Activated naive CD4-positive, alpha-beta T cell treated with anti-CD3 and anti-CD28 coated beads for 36 hours (primary cell): ENCODE measurements at places on chromosomes 13 and 19.
A peak's percentile ranks its signal among the peaks of the same experiment; 100 is the strongest.

- no peak for DNase-seq
Measured at GRCh38 chr13:60933638-60934037, 482.0 kb downstream of the PCDH20 start.

- no peak for DNase-seq
Measured at GRCh38 chr19:17104679-17105078, 29.1 kb downstream of the MYO9B start.

GRCh38 chr13:22118158-22118557 lies 447.3 kb downstream of the FGF9 start:
- DNase-seq: no peak

DNA sequence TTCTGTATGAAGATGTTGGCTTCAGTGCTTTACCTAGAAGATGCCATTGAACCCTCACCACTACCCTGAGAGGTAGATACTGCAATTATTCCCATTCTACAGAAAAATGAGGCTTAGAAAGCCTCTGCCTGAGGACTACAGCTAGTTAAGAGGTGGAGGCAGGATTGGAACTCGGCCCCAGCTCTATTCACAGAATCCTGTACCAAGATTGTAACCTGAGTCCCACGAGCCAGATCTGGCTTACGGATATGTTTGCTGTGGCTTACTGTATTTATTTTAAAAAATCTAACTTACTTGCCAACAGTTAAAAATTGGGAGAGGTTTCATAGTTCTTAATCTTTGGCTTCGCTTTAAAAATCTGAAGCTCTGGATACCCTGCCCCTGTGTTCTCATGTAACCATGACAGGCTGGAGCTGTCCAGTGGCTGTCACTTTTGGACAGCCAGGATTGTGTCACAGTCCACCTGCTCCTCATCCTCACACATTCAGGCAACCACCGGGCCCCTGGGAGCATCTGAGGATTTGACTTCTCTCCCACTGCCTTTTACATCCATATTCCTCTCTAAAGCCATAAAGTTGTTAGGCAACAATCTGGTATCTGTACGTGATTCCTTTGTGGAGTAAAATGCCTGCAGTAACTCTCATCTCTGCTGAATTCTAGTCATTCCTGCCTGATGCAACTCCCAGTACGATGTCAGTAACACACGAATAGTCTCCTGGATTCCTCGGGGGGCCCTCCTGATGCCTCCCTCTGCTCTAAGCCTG lies 160.8 kb upstream of the SERP2 start:
- DNase-seq: no peak

GRCh38 chr19:10285393-10285792 lies 1.4 kb upstream of the ICAM4 start:
- no peak for DNase-seq

DNA sequence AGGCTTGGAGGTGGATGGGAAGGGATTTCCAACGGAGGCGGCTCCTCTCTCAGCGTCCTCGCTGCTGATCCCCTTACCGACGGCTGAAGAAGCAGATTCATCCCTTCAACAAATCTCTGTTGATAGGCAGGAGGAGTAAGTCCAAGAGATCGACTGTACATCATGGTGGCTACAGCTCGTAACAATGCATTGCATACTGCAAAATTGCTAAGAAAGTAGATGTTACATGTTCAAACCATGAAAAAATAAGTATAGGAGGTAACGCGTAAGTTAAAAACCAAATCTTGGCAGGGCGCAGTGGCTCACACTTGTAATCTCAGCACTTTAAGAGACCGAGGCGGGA lies 468 bp upstream of the SLC39A3 start:
- no peak for DNase-seq

DNA sequence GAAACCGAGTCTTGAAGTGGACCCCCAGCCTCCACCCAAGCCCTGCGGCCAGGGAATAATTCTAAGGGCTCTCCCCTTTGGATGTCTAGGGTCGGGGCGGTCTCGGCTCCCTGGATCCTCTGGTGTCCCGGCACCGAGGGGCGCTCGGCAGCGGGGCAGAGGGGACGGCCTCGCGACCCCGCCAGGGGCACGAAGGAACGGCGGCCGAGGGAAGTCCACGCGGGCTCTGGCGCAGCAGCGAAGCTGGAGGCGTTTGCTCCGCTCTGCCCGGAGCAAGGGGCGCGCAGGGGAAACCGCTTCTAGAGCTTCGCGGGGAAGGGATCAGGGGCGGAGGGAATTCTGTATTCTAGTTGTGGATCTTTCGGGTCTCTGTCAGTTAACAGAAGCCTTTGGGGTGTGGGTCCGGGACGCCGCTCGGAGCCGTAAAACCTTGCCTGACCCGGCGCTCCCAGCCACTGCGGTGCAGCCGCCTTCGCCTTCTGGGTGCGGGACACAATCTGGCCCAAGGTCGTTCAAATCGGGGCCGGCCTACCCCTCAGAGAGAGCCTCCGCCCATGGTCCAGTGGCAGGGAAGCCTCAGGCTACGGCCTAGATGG lies 118.2 kb downstream of the KCNRG start:
- no peak for DNase-seq

DNA sequence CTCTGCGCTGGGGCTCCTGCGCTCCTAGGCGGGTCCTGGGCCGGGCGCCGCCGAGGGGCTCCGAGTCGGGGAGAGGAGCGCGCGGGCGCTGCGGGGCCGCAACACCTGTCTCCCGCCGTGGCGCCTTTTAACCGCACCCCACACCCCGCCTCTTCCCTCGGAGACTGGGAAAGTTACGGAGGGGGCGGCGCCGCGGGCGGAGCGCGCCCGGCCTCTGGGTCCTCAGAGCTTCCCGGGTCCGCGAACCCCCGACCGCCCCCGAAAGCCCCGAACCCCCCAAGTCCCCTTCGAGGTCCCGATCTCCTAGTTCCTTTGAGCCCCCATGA lies at the start of gene GJB2:
TSS of gene GJB2 (minus strand) at position 103 of the 326 bp plus-strand sequence. CDS start 3,357 bp downstream, outside the sequence.
- peak; percentile 25 for DNase-seq

DNA sequence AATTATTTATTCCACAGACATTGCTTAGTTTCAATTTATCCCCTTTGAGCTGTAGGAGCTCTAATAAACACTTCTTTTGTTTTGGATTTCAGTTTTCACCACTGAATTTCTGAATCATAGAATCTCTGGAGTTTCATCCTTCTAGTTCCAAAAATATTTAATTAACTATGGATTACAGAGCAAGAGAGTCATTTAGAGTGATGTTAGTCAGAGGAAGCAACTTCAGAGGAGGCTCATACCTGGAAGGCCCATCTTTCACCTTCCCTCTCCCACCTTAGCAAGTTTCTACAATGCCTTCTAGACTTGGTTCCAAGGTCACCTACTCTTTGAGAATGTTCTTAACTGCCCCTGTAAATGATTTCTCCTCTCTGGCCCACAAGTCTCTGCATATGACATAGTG lies 353.2 kb downstream of the SPRY2 start:
- DNase-seq: no peak

DNA sequence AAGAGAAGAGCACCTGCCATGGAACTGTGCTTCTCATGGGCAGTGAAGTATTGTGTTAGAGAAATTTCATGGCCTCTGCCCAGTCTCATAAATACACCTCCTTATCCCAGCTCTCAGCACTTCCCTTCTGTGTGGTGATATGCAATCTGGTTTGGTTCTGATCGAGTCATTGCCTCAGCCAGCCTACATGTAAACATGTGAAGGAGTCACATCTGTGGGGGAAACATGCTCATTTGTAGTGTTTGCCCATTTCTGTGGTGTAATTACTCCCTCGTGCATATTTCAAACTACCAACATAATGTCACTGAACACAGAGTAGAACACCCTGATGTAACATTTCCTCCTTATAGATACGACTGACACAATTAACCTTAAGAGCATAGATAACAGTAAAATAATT lies 183.0 kb downstream of the DCT start:
- DNase-seq: no peak

DNA sequence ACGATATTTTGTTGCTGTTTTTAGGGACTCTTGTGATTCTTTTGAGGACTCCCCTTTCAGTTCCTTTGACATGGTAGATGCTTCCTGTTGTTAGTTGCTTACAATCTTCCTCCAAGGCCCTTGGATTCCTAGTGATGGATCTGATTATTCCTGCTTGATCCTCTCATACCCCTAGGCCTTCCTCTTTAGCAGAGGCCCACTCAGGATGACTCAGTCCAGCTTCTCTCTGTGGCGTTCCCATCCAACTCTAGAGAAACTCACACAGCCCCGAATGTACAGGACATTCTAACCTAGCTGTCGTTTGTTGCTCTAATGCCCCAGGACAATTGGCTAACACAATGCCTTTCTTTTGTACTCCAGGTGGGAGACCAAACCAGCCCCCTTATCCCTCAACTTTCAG lies 191.4 kb downstream of the POSTN start:
- DNase-seq: no peak

DNA sequence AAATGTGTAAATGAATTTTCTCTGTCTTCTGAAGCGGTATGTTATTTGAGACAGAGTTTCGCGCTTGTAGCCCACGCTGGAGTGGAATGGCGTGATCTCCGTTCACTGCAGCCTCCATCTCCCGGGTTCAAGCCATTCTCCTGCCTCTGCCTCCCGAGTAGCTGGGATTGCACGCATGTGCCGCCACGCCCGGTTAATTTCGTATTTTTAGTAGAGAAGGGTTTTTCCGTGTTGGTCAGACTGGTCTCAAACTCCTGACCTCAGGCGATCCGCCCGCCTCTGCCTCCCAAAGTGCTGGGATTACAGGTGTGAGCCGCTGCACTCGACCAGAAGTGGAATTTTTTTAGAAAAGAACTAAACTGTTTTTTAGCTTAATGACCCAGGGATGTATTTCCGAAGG lies 3.4 kb upstream of the ZNF808 start:
- DNase-seq: no peak

GRCh38 chr13:51235186-51235585 lies 13.0 kb downstream of the FAM124A start:
- DNase-seq: no peak

GRCh38 chr13:60957816-60958215 lies 457.8 kb downstream of the PCDH20 start:
- no peak for DNase-seq

DNA sequence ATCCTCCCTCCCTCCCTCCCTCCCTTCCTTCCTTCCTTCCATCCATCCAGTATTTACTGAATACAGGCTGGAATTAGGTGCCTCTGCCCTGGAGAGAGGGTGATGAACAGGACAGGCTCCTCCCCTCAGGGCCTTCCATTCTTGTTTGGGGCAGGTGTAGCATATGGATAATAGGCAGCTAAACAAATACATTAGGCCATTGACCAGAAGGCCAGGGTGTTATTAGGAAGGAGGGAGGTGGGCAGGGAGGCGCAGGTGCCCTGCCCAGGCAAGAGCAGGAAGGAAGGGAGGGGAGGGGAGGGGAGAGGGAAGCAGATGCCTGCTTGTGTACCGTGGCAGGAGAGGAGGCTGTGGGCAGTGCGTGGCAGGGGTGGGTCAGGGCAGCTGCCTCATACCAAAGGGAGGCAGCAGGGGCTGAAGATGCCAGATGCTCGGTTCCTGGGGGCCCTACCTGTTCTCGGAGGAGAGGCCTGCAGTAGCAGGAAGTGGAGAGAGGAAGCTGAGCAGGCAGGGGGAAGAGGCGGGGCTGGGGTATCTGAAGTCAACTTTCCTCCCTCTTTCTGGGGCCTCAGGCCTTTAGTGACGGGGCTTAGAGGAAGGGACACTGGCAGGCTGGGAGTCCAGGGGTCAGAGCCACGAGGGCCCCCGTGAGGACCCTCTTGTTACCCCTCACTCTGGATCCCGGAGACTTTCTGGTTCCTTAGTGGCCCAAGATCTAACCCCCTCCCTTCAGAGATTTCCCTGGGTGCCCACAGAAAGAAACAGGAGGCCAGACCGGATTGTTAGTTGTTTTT lies at the start of gene RINL:
TSS of gene RINL (minus strand) at position 495 of the 794 bp plus-strand sequence. CDS start 1,533 bp downstream, outside the sequence.
- peak; percentile 88 for DNase-seq

GRCh38 chr19:53057904-53058580 lies 13.5 kb downstream of the ERVV-2 start:
- peak; percentile 12 for DNase-seq

DNA sequence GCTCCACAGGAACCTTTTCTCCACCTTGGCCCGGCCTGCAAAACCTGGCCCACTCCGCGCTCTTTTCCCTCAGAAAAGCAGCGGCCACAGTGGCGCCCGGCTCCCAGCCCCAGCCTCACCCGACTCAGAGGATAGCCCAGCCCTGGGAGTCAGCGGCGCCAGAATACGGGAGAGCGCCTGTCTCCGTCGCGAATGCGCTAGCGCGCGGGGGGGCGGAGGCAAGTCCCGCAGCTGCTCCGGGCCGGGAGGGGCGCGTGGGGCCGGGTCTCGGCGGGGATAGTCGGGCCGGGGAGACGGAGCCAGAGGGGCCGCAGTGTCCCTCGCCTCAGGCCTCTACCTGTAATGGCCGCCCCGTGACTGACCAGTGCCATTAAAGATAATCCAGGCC lies at the start of gene ZFP30:
TSS of gene ZFP30 (minus strand) at position 165 of the 388 bp plus-strand sequence. CDS start 7,643 bp downstream, outside the sequence.
- peak; percentile 81 for DNase-seq

GRCh38 chr19:50518091-50519005 lies 4.6 kb upstream of the ASPDH start:
- no peak for DNase-seq

DNA sequence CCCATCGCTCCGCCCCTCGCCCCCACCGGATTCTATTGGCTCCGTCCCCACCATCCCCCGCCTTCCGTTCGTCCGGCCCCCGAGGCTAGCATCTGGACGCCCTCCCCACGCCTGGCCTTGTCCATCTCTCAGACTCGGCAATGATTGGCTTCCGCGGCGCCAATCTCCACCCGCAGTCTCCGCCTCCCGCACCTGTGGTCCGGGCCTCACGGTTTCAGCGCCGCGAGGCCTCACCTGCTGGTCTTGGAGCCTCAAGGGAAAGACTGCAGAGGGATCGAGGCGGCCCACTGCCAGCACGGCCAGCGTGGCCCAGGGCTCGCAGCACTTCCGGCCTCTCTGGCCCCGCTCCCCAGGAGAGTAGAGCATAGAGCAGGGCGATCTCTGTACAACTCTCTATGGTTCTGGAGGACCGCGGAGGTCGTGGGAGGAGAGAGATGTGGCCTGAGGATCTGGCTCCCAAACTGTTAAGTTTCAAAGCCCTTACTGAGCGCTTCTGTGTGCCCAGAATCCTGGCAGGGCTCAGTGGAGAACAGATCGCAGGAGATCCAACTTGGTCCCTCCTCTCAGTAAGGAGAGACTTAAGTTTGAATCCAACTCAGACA lies at the start of gene ERCC1:
TSS of gene ERCC1 (minus strand) at position 329 of the 602 bp plus-strand sequence. CDS start 543 bp downstream, outside the sequence.
- DNase-seq: peak; percentile 90

DNA sequence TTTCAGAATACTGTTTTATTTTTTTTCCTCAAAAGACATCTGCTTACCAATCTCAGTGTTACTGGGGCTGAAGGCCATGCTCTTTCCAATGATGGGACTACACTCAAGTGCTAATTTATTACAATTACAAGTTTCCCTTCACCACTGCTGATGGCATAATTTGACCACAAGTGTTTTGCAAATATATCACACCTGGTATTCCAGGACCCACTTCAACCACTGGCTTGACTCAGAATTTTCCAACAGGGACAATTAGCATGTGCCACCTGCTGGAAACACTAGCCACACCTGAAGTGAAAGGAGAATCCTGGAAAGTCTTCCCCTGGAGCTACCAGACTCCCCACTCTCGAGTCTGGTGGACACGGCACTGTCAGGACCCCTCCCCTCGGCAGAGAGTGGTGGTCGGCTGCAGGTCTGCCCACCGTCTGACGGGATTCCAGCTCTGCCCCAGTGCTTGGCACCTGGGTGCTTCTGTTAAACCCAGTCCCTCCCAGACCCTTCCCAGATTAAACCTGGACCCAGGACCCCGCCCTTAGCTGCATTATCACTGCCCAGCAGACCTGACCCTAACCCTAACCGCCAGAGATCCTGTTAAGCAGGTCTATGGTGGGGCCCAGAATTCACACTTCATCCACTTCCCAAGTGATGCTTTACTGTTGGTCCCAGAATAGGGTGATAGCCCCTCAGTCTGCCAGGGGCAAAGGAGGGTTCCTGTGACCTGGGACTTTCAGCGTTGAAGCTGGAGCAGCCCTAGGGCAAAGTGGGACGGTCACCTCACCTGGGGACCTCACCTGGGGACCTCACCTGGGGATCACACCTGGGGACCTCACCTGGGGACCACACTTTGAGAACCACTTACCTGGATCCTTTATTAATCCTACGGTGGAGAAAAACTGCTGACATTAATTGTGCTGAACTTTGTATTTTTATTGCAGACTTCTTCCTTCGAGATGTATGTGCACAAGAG lies 17.6 kb upstream of the RASA3 start:
- no peak for DNase-seq
